CD4-positive, alpha-beta T cell treated with Interleukin-10 for 1 hour (primary cell): ENCODE measurements at places on chromosomes 13 and 19.

DNA sequence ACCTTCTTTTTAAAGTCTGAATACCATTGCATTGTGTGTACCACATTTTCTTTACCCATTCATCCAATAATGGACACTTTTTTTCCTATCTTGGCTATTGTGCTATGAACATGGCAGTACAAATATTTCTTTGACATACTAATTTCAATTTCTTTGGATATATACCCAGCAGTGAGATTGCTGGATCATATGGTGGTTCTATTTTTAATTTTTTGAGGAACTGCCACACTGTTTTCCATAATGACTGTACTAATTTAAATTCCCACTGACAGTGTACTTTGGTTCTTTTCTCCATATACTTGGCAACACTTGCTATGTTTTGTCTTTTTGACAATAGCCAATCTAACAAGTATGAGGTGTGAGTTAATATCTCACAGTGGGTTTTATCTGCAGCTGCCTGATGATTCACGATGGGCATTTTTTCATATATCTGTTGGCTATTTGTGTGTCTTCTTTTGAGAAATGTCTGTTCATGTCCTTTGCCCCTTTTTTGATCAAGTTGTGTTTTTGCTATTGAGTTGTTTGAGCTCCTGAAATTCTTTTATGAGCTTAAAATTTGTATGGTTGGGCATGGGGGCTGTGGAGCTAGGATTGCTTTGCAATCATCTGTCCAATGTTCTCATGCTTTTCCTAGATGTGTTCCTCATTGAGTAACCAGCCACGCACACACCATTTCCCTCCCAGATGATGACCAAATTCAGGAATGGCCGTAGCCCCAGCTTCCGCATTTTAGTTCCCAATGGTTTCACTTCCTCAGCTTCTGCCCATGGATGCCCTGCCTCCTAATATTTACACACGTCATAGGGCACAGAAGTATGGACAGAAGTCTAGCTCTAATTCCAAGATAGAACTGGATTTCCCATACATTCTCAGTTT lies 380.0 kb upstream of the SGCG start:
- peak; percentile 5 for DNase-seq

- DNase-seq, result no peak
Observed at GRCh38 chr19:37932985-37933936, 26.3 kb downstream of the SIPA1L3 start.

DNA sequence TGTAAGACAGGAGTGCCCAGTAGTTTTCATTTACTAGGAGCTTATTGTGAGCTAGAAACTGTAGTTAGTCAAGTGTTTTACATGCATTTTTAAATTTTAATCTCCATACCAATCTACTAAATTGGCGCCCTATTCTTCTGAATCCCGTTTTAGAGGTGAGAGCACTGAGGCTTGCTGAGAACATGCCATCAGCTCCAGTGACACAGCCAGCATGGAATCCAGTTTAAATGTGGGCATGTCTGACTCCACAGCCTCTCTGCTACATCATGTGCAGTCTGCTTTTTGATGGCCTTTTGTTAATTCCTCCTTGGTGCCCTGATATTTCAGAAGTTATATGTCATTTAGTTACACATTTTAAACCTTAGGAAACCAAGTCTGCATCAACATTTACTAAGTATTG lies 325.4 kb downstream of the DLEU7 start:
- no peak for DNase-seq

DNA sequence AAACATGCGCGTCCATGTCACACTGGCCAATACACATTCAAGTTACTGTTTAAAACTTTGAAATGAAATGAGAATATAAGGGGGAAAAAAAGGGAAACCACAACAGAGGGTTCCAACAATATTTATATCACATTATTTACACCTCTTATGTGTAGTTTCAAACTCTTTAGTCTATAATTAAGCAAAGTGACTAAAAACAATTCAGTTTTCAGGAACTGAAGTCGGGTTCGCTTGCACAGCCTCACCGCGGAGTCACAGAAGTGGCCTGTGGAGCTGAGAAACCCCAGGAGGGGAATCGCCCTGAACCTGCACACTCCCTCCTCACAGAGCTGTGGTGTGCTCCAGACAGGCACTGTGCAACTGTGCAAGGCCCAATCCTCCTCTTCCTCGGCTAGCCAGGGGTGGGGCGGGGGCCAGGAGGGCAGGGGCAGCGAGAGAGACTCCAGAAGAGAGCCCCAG lies 75.9 kb downstream of the STK24 start:
- DNase-seq, result no peak

DNA sequence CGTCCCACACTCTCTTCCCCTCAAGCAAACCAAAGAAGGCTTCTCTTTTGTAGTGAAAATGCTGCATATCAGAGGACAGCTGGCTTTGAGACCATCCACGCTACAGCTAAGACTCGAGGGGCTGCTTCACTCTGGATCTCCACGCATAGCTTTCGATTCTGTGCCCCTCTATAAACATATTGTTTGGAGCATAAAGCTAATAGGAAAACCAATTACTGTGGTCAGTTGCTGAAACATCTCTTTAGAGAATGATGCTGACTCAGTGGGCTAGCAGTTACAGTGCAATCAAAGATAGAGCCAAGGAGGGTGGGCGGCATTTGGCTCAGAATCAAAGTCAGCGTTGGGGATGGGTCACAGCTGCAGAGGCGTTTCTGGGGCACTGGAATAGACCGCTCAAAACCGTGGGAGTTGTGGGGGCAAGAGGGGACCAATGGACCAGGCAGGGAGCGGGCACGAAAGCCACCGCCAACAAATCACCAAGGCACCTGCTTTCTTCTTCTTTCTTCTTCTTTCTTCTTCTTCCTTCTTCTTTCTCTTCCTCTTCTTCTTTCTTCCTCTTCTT lies 76.7 kb downstream of the RASL11A start:
- DNase-seq, result no peak

DNA sequence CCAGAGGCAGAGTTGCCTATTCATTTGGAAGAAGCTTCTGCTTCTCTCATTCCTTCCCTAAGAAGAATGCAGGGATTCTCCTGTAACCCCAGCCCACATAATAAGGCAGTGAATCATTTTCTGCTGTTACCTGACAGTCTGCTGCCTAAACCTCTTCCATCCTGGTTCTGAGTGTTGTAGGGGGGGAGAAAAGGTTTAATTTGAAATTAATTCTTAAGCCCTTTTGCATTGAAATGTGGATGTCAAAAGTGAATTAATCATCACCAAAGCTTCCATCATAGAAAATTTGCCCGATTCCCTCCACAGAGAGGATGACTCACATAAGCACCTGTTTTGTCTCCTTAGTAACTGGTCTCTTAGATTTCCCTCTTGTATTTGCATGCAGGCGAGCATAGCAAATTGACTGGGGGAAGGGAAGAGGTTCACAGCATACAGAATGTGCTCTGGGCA lies 146.7 kb upstream of the FNDC3A start:
- DNase-seq, result no peak

DNA sequence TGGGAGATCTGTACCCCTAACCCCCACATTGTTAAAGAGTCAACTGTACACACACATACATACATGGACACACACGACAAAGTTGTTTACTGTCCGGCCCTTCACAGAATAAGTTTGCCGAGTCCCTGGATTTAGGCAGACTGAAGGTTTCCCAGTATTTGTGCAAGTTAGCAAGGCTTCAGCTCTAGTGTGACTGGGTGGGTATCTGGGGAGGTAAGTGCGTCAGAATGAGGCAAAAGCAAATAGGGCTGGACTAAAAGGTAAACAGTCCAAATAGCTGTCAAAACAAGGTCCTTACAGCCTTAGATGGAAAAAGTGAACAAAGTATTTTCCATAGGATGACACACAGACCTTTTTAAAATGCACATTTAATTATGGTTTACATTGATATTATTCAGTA lies 228.4 kb upstream of the UFM1 start:
- no peak for DNase-seq

GRCh38 chr13:50011461-50011860 lies 3.8 kb upstream of the KCNRG start:
- DNase-seq, result no peak

DNA sequence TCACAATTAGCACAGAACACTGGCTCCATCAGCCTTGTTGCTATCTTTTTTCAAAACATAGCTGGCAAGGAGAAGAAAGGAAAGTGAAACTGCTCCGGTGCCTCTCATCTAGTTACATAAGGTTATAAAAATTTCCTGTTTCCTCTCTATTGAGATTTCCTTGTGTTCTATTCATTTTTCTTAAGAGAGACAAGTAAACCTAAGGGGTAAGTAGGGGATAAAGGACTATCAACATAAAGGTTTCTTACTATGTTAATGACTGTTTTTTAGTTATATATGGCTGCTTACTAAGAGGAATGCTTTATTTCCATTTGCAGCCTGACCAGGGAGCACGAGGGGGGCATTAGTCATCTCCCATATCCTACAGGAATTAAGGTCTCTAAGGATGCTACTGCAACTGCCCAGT lies 73.2 kb upstream of the MLNR start:
- peak; percentile 58 for DNase-seq

- DNase-seq, result no peak
Observed at GRCh38 chr13:106990594-106990993, 422.7 kb upstream of the ARGLU1 start.

- peak; percentile 67 for DNase-seq
Observed at GRCh38 chr13:73835138-73835721, 299.0 kb downstream of the KLF12 start.

GRCh38 chr19:28374971-28375370 lies 838.0 kb downstream of the UQCRFS1 start:
- no peak for DNase-seq

DNA sequence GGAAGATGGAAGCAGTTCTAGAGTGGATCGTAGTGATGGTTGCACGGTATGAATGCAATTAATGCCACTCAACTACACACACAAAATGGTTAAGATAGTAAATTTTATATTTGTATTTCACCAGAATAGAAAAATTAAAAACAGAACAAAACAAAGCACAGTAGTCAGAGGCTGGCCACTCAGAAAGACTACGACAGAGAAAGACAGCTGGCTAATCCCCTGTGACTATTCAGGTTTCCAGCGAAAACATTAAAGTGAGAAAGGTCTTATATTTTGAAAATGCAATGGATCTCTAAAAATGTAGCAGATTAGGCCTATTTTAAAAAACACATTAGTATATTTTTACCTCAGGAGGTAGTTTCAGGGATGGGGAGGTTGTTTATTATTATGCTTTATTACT lies 131.3 kb upstream of the POSTN start:
- DNase-seq, result no peak

DNA sequence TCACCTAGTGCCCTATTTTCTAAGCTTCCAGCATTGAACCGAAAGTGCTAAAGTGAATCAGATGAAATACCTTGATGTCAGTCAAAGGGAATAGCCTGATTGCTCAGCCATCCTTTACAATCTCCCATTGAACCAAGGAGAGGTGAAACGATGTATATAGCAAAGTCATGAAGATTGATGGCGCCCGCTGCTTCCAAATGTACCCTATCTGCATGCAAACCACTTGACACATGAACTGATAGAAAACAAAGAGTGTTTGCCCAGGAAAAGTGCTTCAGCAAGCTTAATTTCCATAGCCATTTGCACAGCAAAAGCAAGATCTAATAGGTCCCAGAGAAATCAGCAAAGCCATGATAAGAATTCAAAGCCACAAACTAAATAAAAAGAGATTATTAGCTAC lies 624.9 kb upstream of the PCDH9 start:
- no peak for DNase-seq

- no peak for DNase-seq
Observed at GRCh38 chr13:50130123-50130946, 115.1 kb downstream of the KCNRG start.

GRCh38 chr19:51595190-51596175 lies 24.4 kb downstream of the ZNF175 start:
- DNase-seq, result no peak

DNA sequence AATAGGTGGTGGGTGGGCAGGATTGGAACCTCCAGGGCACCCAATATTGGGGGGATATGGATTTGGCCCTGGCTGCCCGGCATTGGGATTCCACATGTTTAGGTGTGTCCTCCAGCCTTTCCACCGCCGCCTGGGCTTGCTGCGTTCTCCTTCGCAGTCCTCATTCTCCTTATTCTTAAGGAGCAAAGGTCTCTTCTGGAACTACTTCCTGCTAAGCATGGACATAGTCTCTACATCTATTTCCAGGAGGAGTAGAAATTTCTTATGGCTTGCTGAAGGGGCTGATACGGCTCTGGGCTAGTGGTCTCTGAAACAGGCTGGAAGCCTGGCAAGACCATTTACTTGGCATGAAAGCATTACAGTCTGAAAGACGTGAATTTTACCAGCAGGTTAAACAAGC lies 9.2 kb upstream of the FCGBP start:
- DNase-seq, result no peak

DNA sequence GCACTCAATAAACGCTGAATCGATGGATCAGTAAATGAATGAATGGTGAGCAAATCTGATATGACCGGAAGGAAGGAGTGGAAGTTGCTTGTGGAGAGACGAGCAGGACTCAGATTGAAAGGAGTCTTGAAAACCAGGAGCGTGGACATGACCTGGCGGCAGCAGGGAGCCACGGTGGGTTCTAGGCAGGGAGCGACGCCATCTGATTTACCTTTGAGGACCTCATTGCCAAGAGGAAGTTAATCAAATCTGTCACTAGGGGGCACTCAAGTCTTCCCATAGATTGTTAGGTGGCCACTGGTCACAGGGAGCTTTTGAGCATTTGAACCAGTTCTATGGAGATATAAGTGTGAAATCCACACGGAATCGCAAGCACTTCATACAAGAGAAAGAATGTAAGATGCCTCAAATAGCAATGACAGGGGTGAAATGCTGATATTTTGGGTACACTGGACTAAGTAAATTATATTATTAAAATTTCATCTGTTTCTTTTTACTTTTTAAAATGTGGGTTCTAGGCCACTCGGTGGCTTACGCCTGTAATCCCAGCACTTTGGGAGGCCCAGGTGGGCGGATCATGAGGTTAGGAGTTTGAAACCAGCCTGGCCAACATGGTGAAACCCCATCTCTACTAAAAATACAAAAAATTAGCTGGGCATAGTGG lies 9.2 kb upstream of the FBN3 start:
- DNase-seq, result peak; percentile 85

DNA sequence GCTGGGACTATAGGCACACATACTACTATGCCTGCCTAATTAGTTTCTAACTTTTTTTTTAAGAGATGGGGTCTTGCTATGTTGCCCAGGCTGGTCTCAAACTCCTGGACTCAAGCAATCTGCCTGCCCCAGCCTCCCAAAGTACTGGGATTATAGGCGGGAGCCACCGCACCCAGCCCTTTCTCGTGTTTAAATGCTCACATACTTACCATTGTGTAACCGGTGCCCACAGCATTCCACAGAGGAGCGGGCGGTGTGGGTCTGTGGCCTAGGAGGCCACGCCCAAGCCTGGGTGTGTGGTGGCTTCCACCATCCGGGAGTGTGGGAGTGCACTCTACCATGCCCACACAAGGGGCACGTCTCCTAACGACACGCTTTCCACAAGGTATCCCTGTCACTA lies 7.7 kb downstream of the LMNB2 start:
- no peak for DNase-seq

DNA sequence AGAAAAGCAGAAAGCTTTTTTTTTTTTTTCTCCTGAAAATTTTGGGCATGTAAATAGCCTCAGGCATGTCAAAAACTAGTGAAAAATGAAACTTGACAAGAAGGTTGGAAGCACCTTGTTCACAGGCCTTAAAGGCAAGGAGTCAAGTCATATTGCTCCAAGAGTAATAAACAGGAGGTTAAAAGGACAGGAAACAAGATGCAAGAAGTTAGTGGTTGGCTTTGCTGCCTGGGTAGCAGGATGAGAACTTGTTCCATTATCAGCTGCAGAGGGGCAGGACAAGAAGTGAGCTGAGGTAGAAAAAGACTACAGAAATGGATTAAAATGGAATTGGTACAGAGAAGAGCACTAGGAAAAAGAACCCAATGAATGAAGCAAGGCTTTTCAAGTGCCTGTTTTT lies 242.6 kb downstream of the DCT start:
- no peak for DNase-seq
